ENCODE measurements at places on chromosomes 13 and 19.

DNA sequence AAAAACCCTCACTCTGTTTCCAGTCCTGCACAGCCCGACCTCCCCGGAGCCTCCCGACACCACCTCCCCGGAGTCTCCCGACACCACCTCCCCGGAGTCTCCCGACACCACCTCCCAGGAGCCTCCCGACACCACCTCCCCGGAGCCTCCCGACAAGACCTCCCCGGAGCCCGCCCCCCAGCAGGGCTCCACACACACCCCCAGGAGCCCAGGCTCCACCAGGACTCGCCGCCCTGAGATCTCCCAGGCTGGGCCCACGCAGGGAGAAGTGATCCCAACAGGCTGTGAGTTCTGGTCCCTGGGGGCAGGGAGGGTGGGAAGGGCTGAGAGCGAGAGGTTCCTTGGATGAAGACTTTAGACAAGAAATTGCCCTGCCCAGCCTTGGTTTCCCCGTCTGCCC, 5.4 kb downstream of the MADCAM1 start:
- no peak for DNase-seq

- no peak for DNase-seq
Observed at GRCh38 chr13:88104576-88104975, 433.4 kb downstream of the SLITRK5 start.

DNA sequence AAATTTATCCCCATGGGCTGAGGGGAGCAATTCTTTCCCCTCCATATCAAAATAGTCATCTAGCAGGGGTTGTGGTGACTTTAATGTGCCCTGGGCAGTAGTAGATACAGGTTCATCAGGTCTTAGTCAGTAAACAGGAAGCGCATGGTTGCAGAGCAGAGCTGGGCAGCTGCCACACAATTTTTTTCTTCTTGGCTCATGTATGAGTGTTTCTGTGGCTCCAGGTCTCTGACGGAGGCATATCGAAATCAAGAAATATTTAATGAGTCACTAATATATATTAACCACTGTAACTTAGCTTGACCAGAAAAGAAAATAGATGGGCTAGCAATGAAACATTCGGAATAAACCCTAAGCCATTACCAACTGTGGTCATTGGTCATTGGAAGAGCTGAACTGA, 68.4 kb upstream of the UBL3 start:
- DNase-seq, result peak; percentile 92

GRCh38 chr13:82713687-82714405, 1168.4 kb downstream of the SLITRK1 start:
- DNase-seq, result peak; percentile 79

- peak; percentile 83 for DNase-seq
Observed at GRCh38 chr19:48965806-48966540, 864 bp downstream of the FTL start.

GRCh38 chr13:51935326-51936171, 73.8 kb downstream of the CCDC70 start:
- peak; percentile 19 for DNase-seq

GRCh38 chr13:32039056-32039455, 7.5 kb downstream of the FRY start:
- DNase-seq, result peak; percentile 54

- no peak for DNase-seq
Observed at GRCh38 chr13:100102042-100102441, 13.1 kb downstream of the PCCA start.

- DNase-seq, result peak; percentile 79
Observed at GRCh38 chr19:24033963-24034342, 53.0 kb upstream of the ZNF254 start.

DNA sequence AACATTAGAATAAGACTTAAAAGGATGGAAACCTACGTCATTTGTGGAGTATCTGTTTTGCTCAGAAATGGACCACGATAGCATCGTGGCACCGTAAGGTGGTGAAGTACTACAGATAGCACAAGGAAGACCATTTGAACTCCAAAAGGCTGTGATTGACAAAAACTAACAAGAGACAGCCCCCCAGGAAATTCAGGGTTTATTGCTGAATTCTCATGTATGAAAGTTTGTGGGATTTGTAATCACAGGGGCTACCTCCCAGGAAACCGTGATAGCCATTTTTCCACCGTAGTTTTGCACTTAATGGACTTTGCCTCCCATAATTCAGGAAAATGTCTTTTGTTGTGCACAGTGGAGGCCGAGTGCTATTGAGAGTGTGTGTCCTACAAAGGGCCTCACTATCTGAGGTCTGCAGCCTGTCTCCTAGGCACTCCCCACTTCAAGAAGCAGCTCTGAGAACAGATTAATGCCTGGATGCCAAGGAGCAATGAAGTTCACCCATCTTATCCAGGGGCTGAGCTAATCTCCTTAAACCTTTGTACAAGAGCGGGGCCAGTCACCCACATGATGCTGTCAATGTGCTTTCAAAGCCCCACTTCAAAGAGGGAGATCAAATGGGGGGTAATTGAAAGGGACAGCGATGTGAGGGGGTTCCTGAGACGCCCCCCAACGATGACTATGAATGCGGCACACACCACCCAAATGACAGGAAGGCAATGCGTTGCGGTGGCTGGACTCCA, 182.6 kb downstream of the COL4A1 start:
- DNase-seq, result no peak

DNA sequence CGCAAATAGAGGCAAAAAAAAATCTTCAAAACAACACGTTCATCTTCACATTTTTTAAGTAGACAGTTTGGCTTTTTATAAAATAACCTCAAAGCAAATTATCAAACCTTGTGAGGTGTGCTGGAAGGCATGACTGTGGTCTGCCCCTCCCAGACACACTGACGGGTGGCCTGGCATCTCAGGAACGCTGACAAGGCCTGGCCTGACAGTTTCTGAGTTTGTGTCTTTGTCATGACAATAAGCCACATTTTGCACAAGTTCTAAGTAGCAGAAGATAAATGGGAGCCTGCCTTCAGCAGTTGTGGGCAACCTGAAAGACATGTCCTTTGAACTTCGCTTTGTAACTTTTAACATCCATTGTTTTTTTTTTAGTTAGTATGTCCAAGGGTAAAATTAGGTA, 38.5 kb downstream of the SOX21 start:
- DNase-seq, result no peak

- DNase-seq, result peak; percentile 24
Observed at GRCh38 chr19:43596842-43597461, 557 bp downstream of the ZNF576 start.

DNA sequence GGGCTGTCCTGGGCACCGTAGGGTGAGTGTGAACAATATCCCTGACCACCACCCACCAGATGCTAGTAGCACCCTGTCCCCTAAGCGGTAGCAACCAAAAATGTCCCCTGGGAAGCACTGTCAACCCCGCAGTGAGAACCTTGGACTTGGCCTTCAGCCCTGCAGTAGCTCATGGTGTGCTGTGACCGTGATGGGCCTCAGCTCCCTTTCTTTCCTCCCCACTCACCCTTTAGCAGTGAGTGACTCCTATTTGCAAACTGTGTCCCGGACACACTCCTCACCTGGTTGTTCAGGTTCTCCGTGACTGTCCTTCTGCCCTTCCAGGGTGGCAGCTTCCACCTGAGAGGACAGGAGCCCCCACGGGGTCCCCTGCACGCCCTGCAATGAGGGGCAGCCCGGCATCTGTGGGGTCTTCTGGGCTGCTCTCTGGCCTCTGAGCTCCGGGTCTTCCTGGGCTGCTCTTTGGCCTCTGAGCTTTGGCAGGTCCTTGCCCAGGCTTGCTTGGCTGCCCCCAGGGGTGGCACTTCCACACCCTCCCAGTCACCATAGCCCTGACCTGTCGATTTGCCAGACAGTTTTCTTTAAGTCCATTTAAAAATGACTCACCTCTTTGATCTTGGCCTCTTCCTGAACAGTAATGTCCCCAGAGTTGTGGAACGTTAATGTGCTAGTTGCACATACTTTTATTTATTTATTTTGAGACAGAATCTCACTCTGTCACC, 3.8 kb downstream of the KDM4B start:
- peak; percentile 74 for DNase-seq

- DNase-seq, result no peak
Observed at GRCh38 chr19:23439623-23440022, 44.4 kb upstream of the ZNF91 start.

- DNase-seq, result peak; percentile 47
Observed at GRCh38 chr13:30156270-30156669, 151.1 kb downstream of the KATNAL1 start.

DNA sequence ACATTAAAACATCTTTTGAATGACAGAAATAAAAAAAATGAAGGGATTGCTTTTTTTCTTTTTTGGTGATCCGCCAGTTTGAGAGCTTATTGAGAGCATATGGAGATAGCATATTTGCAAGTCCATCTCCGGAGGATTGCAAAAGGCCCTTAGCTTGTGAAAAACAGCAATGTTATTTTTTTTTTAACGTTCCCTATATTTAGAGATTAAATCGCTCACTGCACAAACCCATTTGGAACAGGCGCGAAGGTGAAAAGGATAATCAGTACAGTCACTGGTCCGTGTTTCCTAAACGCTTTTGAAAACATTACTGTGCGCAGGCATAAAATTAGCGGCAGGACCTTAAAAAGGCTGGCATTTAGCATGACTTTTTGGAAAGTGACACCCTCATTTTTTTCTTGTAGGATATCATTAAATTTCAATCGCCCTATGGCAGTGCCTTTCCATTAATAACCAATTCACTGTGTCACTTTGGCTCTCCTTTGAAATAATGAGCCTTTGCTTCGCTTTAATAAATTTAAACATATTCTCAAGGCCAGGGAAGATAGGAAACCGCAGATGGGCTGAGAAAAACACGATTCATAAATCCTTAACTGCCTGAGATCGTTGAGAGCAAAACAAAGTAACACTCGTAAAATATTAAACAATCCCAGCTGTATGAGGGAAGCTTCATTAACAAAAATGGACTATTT, 342.2 kb downstream of the DACH1 start:
- no peak for DNase-seq

GRCh38 chr19:48355365-48355954, 8.3 kb downstream of the TMEM143 start:
- DNase-seq, result no peak

GRCh38 chr13:35884211-35884760, 246.9 kb downstream of the DCLK1 start:
- DNase-seq, result no peak

DNA sequence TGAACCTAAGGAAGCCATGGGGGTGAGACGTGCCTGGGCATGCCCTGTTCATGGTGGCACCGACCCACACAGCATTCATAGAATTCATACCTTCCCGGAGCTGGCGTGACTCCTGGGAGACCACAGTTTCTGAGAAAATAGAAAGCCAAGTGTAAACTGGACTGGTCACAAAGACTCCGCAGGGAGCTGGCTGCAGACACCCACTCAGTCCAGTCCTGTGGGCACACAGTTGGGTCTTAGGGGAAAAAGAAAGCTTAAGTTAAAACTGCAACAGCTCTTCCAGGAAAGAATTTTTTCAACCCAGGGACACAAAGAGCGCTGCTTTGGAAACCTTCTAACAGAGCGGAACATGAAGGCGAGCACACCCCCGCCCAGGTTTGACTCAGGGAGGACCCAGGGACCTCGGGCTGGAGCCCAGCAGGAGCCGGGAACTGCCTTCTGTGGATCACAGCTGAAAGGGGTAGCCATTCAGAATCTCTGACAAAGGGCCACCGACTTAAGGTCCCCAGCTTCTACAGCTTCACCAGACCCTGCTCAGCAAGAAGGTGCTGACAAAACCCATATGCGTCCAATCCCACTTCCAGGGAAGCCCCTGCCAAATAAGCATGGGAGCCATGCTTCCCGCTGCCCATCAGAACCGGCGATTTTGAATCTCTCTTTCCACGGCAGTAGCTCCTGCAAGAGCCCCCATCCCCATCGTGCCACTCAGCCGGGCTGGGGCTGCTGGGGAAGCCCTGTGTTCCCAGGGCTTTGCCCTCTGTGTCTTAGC, 183.7 kb downstream of the COL4A1 start:
- DNase-seq, result no peak

DNA sequence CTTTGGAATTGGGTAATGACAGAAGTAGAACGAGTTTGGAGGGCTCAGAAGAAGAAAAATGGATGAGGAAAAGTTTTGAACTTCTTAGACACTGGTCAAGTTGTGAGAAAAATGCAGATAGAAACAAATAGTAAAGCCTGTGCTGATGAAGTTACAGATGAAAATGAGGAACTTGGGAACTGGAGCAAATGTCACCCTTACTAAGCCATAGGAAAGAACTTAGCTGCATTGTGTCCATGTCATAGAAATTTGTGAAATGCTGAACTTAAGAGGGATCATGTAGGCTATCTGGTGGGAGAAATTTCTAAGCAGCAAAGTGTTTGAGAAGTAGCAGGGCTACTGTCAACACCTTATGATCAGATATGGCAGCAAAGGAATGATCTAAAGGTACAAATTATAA, 289.2 kb upstream of the PCDH9 start:
- DNase-seq, result no peak

GRCh38 chr13:112690283-112690929, 568 bp downstream of the ATP11A start:
- DNase-seq, result peak; percentile 31

DNA sequence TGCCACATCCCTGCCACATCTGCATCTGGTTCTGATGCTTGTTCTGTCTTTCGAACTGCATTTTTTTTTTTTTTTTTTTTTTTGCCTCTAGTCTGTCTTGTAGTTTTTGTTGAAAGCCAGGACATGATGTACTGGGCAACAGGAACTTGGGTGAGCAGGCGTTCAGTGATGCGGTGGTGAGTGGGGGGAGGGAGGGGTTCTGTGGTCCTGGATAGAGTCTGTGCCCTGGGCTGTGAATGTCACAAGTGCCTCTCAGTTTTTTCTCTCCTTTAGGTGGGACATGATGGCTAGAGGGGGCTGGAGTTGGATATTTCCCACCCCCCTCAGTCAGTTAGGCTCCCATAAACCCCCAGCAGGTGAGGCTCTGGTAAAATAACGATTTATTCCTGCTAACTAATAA, 3.5 kb downstream of the CEACAM4 start:
- no peak for DNase-seq

- no peak for DNase-seq
Observed at GRCh38 chr19:14496834-14497227, 904 bp upstream of the GIPC1 start.

GRCh38 chr19:16604615-16605014, 23.4 kb downstream of the MED26 start:
- DNase-seq, result no peak

DNA sequence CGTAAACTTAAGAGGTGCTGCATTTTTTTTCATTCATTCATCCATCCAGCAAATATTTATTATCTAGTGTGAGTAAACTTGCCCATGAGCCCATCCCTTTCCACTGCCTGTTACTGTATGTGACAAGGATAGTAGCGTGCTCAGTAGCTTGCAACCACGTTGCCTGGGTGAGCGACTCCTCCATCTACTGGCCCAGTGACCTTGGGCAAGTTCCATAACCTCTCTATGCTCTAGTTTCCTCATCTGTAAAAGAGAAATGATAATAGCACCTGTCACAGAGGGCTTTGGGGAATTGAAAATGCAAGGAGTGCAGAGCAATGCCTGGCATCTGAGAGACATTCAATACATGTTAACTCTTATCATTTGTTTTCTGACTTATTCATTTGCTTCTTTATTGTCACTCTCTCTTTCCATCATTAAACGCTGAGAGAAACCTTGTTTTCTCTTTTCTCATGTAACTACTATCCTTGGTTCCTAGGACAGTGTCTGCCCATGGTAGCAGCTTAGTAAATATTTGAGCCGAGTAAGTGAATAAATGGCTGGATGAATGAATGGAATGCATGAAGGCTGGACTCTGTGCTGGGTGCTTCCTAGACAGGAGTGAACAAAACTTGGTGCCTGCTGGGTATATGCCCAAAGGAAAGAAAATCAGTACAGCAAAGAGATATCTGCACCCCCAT, 19.9 kb downstream of the LRCH1 start:
- no peak for DNase-seq

All from EH (cell line).